ENCODE measurements at places on chromosomes 7 and 10. TPM values are rescaled to one million over a fixed set of nuclear protein-coding genes. Genes with fewer than 3 reads are reported as not detected.

The ACTL6B gene
- not detected for total RNA-seq

The SEMA3E gene
- 11.9 TPM for total RNA-seq

The CFAP70 gene
- total RNA-seq = 2.7 TPM

The H2BK1 gene
- not detected for total RNA-seq

The WAC gene
- 122 TPM for total RNA-seq

The OPN4 gene
- total RNA-seq = not detected

The ARPC1A gene
- 137 TPM for total RNA-seq

The NEUROG3 gene
- not detected for total RNA-seq

The LIPF gene
- not detected for total RNA-seq

The HIF1AN gene
- total RNA-seq = 36.8 TPM

The SEC61G gene
- total RNA-seq = 87.6 TPM

The UPP1 gene
- 68.9 TPM for total RNA-seq

The UBN2 gene
- total RNA-seq = 23.5 TPM

The FKBP6 gene
- not detected for total RNA-seq

The ACADSB gene
- total RNA-seq = 27.1 TPM

DNA sequence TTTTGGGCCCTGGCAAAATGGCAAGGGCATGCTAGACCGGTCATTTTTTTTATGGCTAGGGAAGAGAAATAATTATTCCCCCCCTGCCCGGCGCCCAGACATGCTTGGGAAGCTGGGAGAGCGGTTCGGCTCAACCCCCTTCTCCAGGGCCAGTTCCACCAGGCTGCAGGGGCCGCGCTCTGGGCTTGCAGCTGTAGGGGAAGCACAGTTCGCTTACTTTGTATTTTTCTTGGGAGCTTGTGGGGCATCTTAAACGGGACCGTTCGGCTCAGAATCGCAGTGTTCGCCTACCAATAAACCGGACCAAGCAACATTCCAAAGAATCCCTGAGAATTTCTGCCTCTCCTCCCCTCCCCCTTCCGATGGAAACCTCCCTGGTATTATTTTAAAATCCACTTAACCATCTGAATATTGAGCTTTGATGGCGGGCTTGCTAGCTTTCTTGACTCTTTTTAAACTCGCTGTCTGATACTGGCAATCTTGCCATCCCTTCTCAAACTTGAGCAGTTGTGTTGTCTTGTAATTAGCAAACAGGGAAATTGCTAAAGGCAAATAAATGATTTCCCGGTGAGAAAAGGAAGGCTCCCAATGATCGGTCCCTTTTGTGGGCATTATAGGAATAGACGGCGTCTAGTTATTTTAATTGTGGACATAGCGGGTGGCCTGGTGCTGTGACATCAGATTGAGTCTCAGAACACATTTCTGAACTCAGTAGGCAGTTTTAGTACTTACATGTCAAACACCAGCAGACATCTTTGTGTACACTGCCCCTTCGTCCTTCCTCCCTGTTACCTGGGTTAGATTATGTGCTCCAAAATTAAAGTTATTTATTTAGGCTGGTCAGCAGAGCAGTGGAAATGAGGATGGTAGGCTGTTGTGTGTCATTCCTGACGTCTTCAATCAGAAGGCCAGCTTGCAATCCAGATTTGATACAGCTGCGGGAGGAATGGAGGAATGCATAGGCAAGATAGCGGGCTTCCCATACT lies 3.4 kb downstream of the TCF7L2 start:
- H3K36me3 ChIP-seq = no peaks in the 10 kb centered on the region
- no peaks in the 10 kb centered on the region for H3K27me3 ChIP-seq
- H3K27ac ChIP-seq = peak overlapping the region; percentile 82
- H3K4me1 ChIP-seq = peaks cover 54% of the 10 kb centered on the region
- DNase-seq = no peak

- H3K27ac ChIP-seq = no peak overlapping the region
- no peak for DNase-seq
- H3K36me3 ChIP-seq = peaks cover 3% of the 10 kb centered on the region
- no peaks in the 10 kb centered on the region for H3K4me1 ChIP-seq
- H3K27me3 ChIP-seq = no peaks in the 10 kb centered on the region
- no peak overlapping the region for H3K4me3 ChIP-seq
These were observed 17.6 kb upstream of the MCM10 start for GRCh38 chr10:13143766-13144165.

DNA sequence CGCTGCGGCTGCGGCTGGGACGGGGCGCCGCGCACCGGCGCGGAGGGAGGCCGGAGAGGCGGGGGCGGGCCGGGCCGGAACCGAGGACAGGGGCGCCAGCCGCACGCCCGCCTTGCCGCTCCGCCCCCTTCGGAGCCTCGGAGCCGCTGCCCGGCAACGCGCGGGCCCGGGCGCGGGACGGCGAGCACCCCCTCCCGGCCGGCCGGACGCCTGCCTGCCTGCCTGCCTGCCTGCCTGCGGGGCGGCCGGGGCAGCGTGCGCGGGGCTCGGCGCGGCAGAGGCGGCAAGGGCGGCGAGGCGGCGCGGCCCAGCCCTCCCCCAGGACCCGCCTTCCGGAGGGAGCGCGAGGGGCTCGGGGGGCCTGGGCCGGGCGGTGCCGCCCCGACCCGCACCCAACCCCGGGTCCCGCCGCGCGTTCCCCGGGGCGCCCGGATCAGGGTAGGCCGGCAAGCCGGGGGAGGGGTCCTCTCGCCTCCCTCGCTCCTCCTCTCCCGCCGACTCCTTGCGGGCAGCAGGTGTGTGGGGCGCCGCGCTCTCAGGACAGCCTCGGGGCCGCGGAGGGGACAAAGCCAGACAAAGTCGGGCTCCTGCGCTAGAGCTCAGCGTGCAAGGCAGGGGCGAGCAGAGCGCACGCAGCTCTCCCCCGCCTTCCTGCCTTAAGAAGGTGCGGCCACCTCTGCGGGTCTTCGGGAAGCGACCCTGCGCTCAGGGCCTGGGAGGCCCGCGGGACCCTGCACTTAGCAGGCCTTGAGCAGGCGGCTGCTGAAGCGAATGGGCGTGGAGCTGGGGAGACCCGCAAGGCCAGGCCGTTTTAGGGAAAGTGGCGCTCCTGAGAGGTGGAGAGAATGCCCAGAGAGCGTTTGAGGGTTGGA lies at the start of gene KIAA1549:
Gene KIAA1549, minus strand, starts transcription at position 58 of the 872 bp plus-strand sequence. CDS start 120 bp downstream, outside the sequence.
- peaks cover 3% of the 10 kb centered on the region for H3K27me3 ChIP-seq
- H3K4me1 ChIP-seq = peaks cover 9% of the 10 kb centered on the region
- no peak within 1 kb of the TSS for H3K27ac ChIP-seq
- DNase-seq = peak; percentile 86
- H3K4me3 ChIP-seq = peak within 1 kb of the TSS; percentile 63
- no peaks in the 10 kb centered on the region for H3K36me3 ChIP-seq

DNA sequence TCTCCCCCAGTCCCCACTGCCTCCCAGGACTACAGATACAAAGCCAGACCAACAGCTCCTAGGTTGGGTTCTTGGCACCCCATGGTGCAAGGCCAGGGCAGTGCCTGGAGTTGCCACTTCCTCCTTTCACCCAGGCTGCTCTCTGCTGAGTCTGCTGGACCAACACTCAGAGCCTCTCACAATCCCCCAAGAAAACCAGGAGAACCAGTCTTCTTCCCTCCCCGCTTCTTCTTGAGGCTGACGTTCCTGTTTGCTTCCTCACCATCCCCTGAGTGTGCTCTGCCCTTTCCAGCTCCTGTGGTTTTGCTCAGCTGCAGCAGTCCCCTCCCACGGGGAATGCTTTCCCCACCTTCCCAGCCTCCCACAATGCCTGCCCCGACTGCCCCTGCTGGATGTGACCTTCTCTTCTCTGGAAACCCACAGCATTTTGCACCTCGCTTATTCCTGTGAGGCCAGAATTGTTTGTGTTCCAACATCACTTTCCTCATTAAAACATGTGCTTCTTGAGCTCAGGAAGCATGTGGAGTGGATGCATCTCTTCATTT lies 89.9 kb downstream of the GOLGA7B start:
- H3K4me1 ChIP-seq = no peaks in the 10 kb centered on the region
- H3K36me3 ChIP-seq = no peaks in the 10 kb centered on the region
- H3K27ac ChIP-seq = no peak overlapping the region
- H3K27me3 ChIP-seq = no peaks in the 10 kb centered on the region
- no peak overlapping the region for H3K4me3 ChIP-seq

GRCh38 chr7:51613911-51614357 lies 297.3 kb upstream of the COBL start:
- H3K27me3 ChIP-seq = no peaks in the 10 kb centered on the region
- DNase-seq = no peak
- no peaks in the 10 kb centered on the region for H3K36me3 ChIP-seq
- H3K27ac ChIP-seq = no peak overlapping the region

DNA sequence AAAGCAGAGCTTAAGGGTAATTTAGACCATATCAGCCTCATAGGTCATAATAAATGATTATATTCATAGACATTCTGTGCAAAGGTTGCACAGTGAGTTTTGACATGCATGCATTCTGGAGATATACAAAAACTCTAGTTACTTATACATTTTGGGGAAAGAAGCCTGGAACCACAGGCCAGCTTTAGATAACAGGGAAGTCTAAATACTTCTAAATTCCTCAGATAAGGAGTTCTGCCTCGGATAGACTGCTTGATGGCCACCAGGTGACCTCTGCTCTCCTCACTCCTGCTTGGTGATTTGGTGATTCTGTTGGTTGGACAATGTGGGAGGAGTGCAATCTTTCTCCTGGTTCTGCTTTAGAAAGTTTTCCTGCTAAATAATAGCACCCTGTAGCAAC lies 77.9 kb downstream of the SGMS1 start:
- DNase-seq = no peak
- no peak overlapping the region for H3K4me3 ChIP-seq
- peaks cover 9% of the 10 kb centered on the region for H3K4me1 ChIP-seq
- no peak overlapping the region for H3K27ac ChIP-seq

GRCh38 chr7:17674166-17674942 lies 265.9 kb downstream of the SNX13 start:
- H3K27ac ChIP-seq = no peak overlapping the region
- no peaks in the 10 kb centered on the region for H3K27me3 ChIP-seq
- no peaks in the 10 kb centered on the region for H3K36me3 ChIP-seq
- H3K4me3 ChIP-seq = no peak overlapping the region
- no peaks in the 10 kb centered on the region for H3K4me1 ChIP-seq

- no peak overlapping the region for H3K4me3 ChIP-seq
- H3K4me1 ChIP-seq = peaks cover 29% of the 10 kb centered on the region
- DNase-seq = peak; percentile 76
- H3K27me3 ChIP-seq = no peaks in the 10 kb centered on the region
- H3K27ac ChIP-seq = peak overlapping the region; percentile 90
- no peaks in the 10 kb centered on the region for H3K36me3 ChIP-seq
These were observed 43.4 kb downstream of the FAM20C start for GRCh38 chr7:235576-236395.

GRCh38 chr7:36019980-36020379 lies 133.1 kb upstream of the EEPD1 start:
- no peak for DNase-seq
- H3K27me3 ChIP-seq = no peaks in the 10 kb centered on the region
- no peaks in the 10 kb centered on the region for H3K36me3 ChIP-seq
- H3K27ac ChIP-seq = no peak overlapping the region
- no peak overlapping the region for H3K4me3 ChIP-seq
- H3K4me1 ChIP-seq = no peaks in the 10 kb centered on the region

- no peak for DNase-seq
- peaks cover 12% of the 10 kb centered on the region for H3K4me1 ChIP-seq
- no peak overlapping the region for H3K4me3 ChIP-seq
- H3K27ac ChIP-seq = no peak overlapping the region
These were observed 36.1 kb downstream of the XPNPEP1 start for GRCh38 chr10:109887243-109887642.

DNA sequence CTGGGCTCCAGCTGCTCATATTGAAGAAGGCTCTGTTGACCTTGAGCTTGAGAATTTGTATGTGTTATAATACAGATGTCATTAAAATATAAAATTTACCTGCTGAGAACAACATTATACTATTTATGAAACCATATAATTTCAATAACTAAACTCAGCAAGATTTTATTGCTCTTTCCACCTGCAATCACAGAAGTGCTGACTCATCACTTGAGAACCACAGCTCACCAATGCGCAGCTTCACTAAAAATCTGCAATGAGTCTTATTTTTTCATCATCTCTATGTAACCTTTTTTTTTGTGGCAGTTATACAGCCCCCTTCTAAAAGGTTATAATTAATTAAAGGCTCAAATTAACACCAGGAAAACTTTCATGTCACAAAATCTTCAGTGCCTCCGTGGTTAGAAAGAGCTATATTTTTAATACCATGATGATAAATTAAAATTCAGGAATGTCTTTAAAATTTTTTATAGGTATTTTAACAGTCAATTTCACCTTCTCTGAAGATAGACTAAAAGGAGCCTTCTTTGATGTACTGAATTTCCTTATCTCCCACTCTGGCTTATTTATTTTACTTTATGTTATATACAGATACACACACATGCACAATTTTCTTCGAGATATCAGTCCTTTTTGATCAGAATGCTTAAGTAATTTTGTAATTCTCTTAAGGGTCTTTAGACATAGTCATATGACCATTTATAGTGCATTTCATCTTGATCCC lies 102.7 kb downstream of the EVX1 start:
- H3K4me1 ChIP-seq = peaks cover 3% of the 10 kb centered on the region
- no peak for DNase-seq
- H3K27ac ChIP-seq = no peak overlapping the region
- no peaks in the 10 kb centered on the region for H3K36me3 ChIP-seq
- no peak overlapping the region for H3K4me3 ChIP-seq

GRCh38 chr7:155809947-155810769 lies 2.1 kb downstream of the SHH start:
- peak overlapping the region; percentile 47 for H3K27ac ChIP-seq
- DNase-seq = peak; percentile 70
- no peaks in the 10 kb centered on the region for H3K36me3 ChIP-seq
- peaks cover 94% of the 10 kb centered on the region for H3K27me3 ChIP-seq

- H3K36me3 ChIP-seq = peaks cover 84% of the 10 kb centered on the region
- no peaks in the 10 kb centered on the region for H3K4me1 ChIP-seq
- no peaks in the 10 kb centered on the region for H3K27me3 ChIP-seq
- no peak for DNase-seq
These were observed 67.6 kb downstream of the IDE start for GRCh38 chr10:92506336-92506735.

DNA sequence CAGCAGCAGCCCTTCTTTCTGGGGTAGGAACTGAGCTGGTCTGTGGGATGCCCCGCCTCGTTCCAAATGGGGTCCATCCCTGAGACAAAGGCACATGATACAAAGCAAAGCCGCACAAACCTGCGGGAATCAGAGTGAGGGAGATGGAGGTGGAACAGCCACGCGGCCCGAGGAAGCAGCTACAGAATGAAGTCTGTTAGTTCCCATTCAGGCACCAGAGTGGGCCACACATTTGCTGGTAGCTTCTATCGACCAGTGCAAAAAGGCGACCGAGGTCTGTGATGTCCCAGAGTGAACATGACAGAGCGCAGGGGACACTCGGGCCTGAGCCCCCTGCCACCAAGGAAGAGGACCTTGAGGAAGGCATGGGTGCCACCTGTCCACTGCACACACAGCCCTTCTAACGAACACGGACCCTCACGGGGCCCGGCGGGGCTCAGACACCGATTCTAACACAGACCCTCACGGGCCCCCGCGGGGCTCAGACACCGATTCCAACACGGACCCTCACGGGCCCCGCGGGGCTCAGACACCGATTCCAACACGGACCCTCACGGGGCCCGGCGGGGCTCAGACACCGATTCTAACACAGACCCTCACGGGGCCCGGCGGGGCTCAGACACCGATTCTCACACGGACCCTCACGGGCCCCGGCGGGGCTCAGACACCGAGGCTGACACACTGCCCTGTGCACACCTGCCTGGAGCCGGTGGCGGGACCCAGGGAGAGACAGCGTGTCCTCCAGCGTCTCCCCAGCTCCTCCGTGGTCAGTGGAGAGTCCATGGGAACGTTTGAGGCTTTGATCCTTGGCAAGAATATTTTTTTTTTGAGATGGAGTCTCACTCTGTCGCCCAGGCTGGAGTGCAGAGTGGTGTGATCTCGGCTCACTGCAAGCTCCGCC lies 32.8 kb upstream of the FAM20C start:
- H3K4me3 ChIP-seq = no peak overlapping the region
- H3K27ac ChIP-seq = no peak overlapping the region
- no peaks in the 10 kb centered on the region for H3K36me3 ChIP-seq
- peak; percentile 45 for DNase-seq
- peaks cover 3% of the 10 kb centered on the region for H3K4me1 ChIP-seq
- H3K27me3 ChIP-seq = no peaks in the 10 kb centered on the region
